ENCODE measurements at places on chromosomes 1 and 21.

- no peak for DNase-seq
Measured at GRCh38 chr1:247216261-247216660, 39.6 kb upstream of the VN1R5 start.

GRCh38 chr1:157095551-157095950 is 4.1 kb downstream of the ETV3L start:
- DNase-seq = no peak

DNA sequence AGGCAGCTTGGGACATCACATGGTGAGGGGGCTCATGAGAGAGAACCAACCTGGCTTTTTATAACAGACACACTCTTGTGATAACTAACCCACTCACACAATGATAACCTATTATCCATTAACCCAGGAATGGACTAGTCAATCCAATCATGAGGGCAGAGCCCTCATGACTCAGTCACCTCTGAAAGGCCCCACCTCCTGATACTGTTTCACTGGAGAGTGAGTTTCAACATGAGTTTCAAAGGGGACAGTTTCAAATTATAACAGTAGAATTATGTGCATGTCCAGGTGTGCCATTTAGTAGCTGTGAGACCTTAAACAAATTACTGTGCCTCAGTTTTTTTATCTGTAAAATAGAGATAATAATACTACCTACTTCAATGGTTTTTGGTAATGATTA is 47.6 kb upstream of the PPP2R5A start:
- no peak for DNase-seq

- no peak for DNase-seq
Measured at GRCh38 chr1:248858096-248858890, 592 bp downstream of the ZNF692 start.

Data from SIG-M5 (cell line).